ENCODE measurements at places on chromosomes 3 and 15.

DNA sequence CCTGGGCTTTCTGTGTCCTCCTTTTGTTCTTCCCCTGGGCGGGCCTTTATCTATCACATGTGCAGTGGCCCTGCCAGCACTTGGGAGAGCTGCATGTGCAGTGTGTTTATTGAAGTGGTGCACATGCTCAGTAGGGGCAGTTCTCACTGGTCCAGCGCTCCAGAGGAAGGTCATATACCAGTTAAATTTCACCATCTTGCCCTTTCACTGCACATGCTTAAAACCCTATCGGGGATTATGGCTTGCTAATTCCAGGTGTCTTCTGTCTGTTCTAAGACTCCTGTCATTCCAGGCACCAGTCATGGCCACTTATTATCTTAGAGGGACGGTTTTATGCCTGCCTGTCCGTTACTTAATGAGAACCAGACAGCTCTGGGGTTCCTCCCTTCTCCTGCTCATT, 52.2 kb downstream of the ROPN1B start:
- no peak for DNase-seq

GRCh38 chr3:127747751-127748521, 74.4 kb downstream of the MGLL start:
- DNase-seq = peak; percentile 86

- DNase-seq = peak; percentile 54
Observed at GRCh38 chr3:102179326-102180177, 255.3 kb upstream of the ZPLD1 start.

GRCh38 chr15:90553248-90553745, 23.6 kb downstream of the CRTC3 start:
- no peak for DNase-seq

DNA sequence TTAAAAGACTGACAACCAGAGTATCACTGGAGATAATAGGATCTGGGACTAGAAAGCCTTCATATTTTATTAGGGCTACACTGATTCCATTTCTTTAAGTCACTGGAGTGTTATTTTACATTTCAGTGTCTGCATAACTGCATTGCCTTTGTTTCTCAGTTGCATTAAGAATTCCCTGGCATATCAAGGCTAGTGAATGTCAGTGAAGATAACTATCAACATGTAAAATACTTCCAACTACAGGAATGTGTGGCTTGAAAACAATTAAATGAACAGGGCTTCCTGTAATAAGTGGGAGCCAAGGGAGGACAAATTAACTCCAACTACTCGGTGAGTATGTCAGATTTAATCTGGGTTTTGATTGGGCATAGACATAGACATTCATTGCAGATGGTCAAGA, 628.5 kb downstream of the ROBO2 start:
- no peak for DNase-seq

Measured in ACHN (cell line).